NCI-H82 (cell line): ENCODE measurements at places on chromosomes 3 and 15.

DNA sequence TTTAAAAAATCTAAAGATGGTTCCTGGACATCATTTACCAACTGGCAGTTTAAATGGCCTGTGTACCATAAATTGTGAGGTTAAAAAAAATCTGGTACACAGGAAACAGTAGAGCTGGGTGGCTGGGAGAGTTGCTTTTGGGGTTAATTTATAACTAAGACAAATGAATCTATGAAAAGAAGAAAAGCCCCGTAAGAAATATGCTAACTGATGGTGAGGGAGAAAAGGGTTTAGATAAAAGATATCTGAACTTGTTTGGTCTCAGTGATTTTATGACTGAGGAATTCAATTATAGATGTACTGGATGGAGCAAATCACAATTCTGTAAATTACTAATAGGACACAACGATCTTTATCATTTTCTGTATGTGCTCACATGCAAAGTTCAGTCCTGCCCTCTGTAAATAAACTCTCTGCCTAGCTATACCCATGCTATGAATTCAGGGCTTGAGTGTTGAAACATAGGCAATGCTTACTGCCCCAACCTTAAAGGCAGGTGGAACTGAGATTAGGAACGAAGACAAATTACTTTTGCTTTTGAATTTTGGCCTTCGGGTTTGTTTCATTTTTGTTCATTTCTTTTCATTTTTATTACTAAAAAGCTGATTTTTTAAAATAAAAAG lies 28.0 kb downstream of the PPARG start:
- DNase-seq, result no peak

DNA sequence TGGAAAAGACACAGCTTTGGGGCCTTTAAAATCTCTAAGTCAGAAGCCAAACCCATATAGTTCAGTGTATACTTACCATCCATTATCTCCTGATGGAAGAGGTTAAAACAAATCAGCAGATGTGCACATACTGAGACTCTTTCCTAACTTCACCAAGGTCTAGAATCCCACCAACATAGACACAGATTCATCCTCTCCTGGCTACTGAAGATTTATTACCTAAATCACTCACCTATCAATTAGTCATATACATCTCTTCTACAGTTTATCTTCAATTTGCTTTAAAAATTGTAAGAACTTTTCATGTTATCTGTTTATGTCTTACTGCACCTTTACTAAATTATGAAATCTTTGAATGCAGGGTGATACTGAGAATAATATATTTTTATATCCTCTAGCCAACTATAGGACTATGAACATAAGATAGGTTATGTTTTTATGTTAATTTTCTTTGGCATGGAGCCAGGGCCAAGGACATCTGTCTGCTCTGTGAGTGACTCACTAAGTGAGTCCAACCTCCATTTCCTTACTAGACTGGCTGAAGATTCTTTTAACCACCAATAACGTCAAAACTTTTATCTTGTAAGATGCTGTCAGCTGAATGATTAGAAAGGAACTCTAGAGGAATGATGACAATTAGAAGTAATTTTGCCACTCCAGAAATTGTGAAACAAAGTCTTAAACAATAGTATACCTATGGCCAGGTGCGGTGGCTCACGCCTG lies 397.6 kb downstream of the FOXP1 start:
- DNase-seq, result no peak

GRCh38 chr3:53354945-53355498 lies 7.7 kb upstream of the DCP1A start:
- DNase-seq, result no peak

- DNase-seq, result no peak
These were observed 132.9 kb upstream of the ZBTB20 start for GRCh38 chr3:115279939-115280338.
